Ascending aorta (tissue), 2 donors: ENCODE measurements at places on chromosomes 7 and 10.

DNA sequence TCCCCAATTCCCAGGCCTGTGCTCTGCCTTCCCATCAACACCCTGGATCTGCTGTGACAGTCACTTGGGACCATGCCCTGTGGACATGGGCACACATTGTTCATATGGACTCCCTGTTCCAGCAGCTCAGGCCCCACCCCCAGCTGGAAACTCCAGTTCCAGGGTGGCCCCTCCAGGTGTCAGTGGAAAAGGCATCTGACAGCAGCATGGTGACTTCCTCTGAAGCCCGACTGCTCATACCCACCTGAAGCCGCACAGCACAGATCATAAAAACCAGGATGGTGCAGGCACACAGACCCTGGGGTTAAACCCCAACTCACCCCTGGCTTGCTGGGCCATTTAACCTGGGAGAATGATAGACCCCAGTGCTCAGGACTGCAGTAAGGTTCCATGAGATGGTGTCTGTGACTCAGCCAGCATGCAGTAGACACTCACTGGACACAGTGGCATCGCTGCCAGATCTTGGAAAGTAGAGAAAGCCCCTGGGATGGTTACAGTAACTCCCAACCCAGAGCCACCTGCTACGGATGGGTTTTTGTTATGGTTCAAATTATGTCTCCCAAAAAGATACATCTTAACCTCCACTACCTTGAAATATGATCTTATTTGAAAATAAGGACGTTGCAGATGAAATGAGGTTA is 72.6 kb upstream of the NANOS1 start:
- H3K27ac ChIP-seq = no peak overlapping the region
- no peak overlapping the region for H3K4me3 ChIP-seq

DNA sequence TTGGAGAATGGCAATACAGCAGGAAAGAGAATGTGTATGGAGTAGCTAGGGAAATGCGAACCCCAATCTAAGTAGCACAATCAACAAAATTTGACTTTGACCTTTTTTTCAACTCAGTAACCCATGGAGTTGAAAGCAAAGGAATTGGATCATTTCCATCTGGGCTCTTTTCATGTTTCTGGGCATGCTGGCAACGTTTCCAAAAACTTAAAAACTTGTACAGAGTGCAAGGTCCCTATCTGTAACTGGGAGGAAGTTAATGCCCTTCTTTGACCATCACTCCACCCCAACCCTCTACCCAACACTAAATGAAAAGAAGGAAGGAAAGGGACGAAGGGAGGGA is 1.3 kb upstream of the HIBADH start:
- H3K36me3 ChIP-seq = peaks cover 3% of the 10 kb centered on the region
- no peaks in the 10 kb centered on the region for H3K27me3 ChIP-seq
- peaks cover 3% of the 10 kb centered on the region for H3K4me1 ChIP-seq
- no peak overlapping the region for H3K4me3 ChIP-seq

GRCh38 chr7:77184463-77184862 is 15.2 kb downstream of the FGL2 start:
- H3K27ac ChIP-seq = peak overlapping the region; percentile 56
- H3K4me1 ChIP-seq = peaks cover 13% of the 10 kb centered on the region
- no peaks in the 10 kb centered on the region for H3K36me3 ChIP-seq
- DNase-seq = no peak
- no peaks in the 10 kb centered on the region for H3K27me3 ChIP-seq

GRCh38 chr7:17307558-17307957 is 9.1 kb downstream of the AHR start:
- H3K4me3 ChIP-seq = peak overlapping the region; percentile 13
- peak overlapping the region; percentile 56 for H3K27ac ChIP-seq
- H3K36me3 ChIP-seq = peaks cover 8% of the 10 kb centered on the region

DNA sequence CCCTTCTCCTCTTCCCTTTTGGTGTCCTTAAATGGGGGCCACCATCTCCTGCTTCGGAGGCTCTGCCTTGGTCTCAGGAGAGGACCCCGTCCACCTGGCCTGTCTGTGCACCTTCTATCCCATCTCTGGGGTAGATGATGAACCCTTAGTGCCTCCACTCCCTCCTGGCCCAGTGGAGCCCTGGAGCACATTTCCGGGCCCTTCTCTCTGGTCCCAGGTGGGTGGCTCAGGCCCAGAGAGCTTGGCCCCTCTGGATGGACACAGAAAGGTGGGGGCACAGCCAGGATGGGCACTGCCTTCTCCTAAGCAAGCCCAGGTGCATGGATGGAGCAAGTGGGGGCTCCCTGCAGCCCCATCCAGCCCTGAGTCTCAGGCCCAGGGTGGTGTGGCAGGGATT is 121.4 kb upstream of the RET start:
- no peak for DNase-seq
- H3K27ac ChIP-seq = no peak overlapping the region
- no peak overlapping the region for H3K4me3 ChIP-seq
- no peaks in the 10 kb centered on the region for H3K27me3 ChIP-seq

DNA sequence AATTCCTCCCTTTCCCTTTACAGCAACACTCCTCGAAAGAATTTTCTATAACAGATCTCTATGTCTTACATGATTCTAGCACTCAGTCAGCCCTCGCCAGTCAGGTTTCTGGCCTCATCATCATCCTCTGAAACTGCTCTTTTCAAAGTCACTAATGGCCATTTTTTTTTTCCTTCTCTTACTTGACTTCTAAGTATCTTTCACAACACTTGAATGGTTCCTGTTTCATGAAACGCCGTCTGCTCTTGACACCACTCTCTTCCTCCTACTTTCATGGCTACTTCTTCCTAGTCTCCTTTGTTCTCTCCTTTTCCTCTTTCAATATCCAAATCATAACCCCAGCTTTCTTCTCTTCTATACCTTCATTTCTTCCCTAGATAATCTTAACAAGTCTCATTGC is 100.5 kb upstream of the NRP1 start:
- H3K36me3 ChIP-seq = no peaks in the 10 kb centered on the region
- no peaks in the 10 kb centered on the region for H3K27me3 ChIP-seq
- no peak overlapping the region for H3K4me3 ChIP-seq
- no peak overlapping the region for H3K27ac ChIP-seq

- H3K27me3 ChIP-seq = no peaks in the 10 kb centered on the region
Observed at GRCh38 chr7:45347804-45348203, 190.2 kb downstream of the RAMP3 start.

- H3K27me3 ChIP-seq = no peaks in the 10 kb centered on the region
- H3K4me1 ChIP-seq = no peaks in the 10 kb centered on the region
- DNase-seq = no peak
- H3K36me3 ChIP-seq = no peaks in the 10 kb centered on the region
- H3K27ac ChIP-seq = no peak overlapping the region
- H3K4me3 ChIP-seq = no peak overlapping the region
Observed at GRCh38 chr7:132685277-132685676, 109.0 kb upstream of the PLXNA4 start.

DNA sequence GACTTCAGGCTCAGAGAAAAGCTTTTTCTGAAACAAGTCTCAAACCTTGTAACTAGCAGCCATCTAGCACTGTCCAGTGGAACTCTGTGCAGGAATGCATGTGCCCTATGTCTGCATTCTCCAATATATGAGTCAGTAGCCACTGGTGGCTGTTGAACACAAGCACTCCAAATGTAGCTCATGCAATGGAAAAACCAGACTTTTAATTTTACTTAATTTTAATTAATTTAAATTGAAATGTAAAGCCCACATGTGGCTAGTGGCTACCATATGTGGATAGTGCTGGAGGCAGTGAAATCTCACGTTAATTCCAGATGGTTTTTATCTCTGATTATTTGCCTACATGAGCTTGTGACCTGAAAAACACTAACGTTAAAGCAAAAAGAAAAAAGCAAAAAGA is 225.1 kb downstream of the GATA3 start:
- DNase-seq = no peak
- H3K36me3 ChIP-seq = no peaks in the 10 kb centered on the region
- H3K27ac ChIP-seq = no peak overlapping the region

DNA sequence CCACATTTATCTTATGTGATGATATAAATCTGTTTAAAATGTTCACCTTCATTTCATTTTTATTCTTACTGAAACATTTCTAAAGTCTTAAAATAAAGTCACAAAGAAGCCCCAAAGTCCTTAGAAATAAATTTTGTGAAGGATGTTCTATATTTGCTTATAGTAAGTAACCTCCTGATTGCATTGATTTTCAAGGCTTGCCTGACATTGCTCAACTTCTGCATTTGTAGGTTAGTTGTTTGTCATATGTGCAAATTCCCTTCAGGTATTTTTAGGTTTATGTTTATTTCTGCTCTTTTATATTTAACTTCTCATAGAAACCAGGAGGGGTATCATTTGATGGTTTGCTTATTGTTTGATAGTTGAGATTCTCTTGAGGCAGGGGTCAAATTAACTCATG is 417.8 kb downstream of the ARL4A start:
- H3K36me3 ChIP-seq = no peaks in the 10 kb centered on the region
- H3K27ac ChIP-seq = no peak overlapping the region
- H3K4me1 ChIP-seq = no peaks in the 10 kb centered on the region
- no peaks in the 10 kb centered on the region for H3K27me3 ChIP-seq
- H3K4me3 ChIP-seq = no peak overlapping the region

DNA sequence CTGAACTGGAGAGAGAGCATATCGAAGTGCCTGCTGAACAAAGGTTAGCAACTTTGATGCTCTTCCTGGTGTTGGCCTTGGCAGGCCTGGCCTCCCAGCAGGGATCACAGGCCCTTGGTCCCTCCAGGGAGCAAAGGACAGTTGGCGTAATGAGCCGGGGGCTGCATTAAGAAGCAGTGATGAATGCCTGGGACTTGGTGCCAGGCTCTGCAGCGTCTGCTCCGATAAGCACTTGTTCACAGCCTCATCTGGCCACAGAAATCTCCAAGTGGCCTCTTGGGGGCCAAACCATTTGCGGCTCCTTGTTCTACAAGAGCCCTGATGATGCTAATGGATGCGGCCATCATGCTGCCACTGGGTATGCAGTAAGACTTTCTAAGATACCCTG is 31.8 kb downstream of the CRHR2 start:
- H3K4me3 ChIP-seq = no peak overlapping the region
- H3K27me3 ChIP-seq = no peaks in the 10 kb centered on the region
- peak; percentile 34 for DNase-seq
- H3K27ac ChIP-seq = no peak overlapping the region
- no peaks in the 10 kb centered on the region for H3K36me3 ChIP-seq
- H3K4me1 ChIP-seq = no peaks in the 10 kb centered on the region

DNA sequence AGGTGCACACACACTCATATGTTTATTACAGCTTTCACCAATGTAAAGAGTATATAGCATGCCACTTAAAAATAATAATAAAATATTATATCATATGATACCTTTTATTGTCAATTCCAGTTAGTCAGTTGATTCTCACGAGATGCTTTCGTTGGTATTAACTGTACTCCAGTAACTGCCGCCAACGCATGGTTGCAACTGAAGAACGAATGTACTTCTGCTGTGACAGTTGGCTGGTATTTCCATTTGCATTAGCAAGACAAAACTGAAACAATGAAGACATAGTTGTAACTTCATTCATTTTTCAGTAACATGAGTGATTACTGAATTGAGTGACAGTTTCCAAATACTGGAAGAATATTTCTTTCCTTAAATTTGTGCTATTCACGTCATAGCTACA is 70.5 kb upstream of the PRKCQ start:
- no peak overlapping the region for H3K4me3 ChIP-seq
- H3K27ac ChIP-seq = no peak overlapping the region
- H3K4me1 ChIP-seq = no peaks in the 10 kb centered on the region
- no peak for DNase-seq
- no peaks in the 10 kb centered on the region for H3K27me3 ChIP-seq

GRCh38 chr7:36708767-36709166 is 15.5 kb downstream of the AOAH start:
- no peak overlapping the region for H3K4me3 ChIP-seq
- no peak overlapping the region for H3K27ac ChIP-seq
- no peak for DNase-seq
- no peaks in the 10 kb centered on the region for H3K36me3 ChIP-seq
- H3K27me3 ChIP-seq = no peaks in the 10 kb centered on the region

DNA sequence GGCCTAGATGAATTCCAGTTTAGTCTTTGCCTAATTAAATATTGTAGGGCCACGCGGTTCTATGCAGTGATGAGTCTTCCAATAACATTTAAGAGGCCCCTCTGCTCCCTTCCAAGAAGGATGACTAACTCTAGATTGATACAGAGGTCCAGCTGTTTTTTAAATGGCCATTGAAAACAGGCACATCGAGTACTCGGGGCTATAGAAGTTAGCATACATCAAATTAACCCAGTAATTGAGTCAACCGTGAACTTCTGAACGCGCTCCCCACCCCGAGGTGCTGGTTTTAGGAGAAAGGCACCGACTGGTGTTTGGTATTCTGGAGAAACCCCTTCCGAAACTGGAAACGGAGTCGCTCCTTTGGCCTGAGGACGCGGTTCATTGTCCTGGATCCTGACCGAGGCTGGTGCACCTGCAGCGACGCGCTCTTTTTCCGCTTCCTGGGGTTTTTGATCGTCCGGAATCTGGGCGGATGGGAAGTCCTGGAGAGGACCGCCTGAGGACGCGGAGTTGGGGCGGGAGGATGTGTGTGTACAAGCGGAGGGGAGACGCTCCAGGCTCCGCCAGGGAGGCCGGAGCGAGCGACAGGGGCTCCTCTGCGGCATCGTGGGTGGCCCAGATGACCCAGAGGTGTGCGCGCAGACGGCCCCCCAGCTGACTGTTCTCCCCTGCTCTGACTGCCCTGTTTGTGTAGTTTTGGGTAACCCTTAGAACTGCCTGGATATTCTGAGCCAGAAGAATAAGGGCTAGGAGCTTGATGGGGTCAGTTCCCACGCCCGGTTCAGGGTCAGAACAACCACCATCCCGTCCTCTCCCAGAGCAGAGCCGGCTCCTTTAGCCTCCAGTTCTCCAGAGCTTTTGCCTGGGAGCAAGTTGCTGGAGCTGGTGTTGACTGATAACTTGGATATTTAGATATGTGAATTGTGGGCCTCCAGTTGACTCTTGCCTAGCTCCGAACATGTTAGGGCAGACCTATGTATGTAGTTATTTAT is 711 bp downstream of the FAM221A start:
- H3K27ac ChIP-seq = peak overlapping the region; percentile 85
- no peak for DNase-seq
- no peaks in the 10 kb centered on the region for H3K27me3 ChIP-seq
- H3K4me1 ChIP-seq = no peaks in the 10 kb centered on the region
- no peaks in the 10 kb centered on the region for H3K36me3 ChIP-seq

- H3K36me3 ChIP-seq = peaks cover 15% of the 10 kb centered on the region
- peak overlapping the region; percentile 93 for H3K27ac ChIP-seq
- peaks cover 39% of the 10 kb centered on the region for H3K4me1 ChIP-seq
- H3K27me3 ChIP-seq = no peaks in the 10 kb centered on the region
Observed at GRCh38 chr10:125084614-125085257, 75.6 kb downstream of the CTBP2 start.

DNA sequence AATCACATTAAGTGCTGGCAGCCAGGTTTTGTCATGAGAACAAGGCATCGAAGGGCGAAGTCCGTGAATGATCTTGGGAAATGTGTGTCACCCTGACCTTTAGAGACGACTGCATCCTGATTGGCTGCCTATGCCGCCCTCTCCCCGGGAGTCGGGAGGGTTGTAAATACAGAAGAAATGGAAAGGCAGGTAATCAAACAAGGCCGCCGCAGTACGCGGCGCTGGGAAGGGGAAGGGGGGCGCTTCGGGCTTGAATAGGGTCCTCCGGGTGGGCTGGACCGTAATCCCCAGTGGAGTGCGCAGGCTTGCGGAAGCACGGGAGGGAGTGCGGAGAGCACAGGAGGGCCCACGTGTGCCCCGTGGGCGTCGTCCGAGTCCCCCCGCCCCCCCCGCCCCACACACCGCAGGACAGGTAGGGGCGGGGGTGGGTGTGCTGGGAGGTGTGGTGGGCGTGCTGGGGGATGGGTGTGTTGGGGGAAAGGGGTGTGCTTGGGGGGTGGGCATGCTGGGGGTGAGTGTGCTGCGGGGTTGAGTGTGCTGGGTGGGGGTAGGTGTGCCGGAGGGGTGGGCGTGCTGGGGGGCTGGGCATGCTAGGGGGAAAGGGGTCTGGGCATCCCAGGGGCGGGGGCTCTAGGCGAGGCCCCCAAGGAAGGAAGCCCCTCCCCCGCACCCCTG is 169.4 kb downstream of the ARHGAP12 start:
- peak; percentile 89 for DNase-seq
- no peaks in the 10 kb centered on the region for H3K27me3 ChIP-seq
- no peaks in the 10 kb centered on the region for H3K36me3 ChIP-seq
- H3K4me3 ChIP-seq = peak overlapping the region; percentile 81
- H3K27ac ChIP-seq = peak overlapping the region; percentile 98
- peaks cover 9% of the 10 kb centered on the region for H3K4me1 ChIP-seq
